Stimulated activated CD8-positive, alpha-beta memory T cell treated with anti-CD3 and anti-CD28 coated beads, Interleukin-4, amount 100 ng/mL, for 1 hour (primary cell): ENCODE measurements at places on chromosomes 7 and 10.

- no peak for DNase-seq
These were observed 2.5 kb downstream of the SLC25A13 start for GRCh38 chr7:96319439-96319838.

DNA sequence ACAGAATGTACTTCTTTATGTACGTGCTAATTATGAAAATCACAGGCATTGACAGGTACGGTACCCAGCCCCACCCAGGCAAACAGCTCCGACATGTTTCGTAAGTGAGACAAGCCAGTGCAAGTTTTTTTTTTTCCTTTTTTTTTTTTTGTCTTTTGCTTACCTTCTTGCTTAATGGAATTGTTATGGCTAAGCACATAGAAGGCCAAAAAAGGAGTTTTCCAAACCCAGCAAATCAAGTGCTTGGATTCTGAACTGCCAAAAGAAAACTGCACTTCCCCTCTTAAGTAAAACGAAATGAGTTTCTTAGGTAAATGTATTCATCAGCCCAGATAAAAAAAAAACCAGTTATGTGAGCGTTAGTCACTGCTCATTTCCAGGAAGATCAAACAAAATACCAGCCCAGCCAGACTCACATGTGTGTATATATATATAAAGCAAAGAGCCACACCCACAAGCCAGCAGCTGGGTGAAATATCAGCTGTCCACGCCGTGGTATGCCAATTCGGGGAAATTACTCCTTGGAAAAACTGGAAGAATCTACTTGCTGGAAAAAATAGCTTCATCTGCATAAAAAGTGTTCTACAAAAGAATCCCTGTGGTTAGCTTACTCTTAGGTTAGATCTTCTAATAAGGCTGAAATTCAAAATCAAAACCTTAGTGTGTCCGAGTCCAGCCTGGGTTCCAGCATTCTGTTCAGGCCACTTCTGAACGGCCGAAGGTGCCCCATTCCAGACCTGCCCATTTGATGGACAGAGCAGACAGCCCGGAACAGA, 8.0 kb downstream of the KLF6 start:
- DNase-seq: no peak

DNA sequence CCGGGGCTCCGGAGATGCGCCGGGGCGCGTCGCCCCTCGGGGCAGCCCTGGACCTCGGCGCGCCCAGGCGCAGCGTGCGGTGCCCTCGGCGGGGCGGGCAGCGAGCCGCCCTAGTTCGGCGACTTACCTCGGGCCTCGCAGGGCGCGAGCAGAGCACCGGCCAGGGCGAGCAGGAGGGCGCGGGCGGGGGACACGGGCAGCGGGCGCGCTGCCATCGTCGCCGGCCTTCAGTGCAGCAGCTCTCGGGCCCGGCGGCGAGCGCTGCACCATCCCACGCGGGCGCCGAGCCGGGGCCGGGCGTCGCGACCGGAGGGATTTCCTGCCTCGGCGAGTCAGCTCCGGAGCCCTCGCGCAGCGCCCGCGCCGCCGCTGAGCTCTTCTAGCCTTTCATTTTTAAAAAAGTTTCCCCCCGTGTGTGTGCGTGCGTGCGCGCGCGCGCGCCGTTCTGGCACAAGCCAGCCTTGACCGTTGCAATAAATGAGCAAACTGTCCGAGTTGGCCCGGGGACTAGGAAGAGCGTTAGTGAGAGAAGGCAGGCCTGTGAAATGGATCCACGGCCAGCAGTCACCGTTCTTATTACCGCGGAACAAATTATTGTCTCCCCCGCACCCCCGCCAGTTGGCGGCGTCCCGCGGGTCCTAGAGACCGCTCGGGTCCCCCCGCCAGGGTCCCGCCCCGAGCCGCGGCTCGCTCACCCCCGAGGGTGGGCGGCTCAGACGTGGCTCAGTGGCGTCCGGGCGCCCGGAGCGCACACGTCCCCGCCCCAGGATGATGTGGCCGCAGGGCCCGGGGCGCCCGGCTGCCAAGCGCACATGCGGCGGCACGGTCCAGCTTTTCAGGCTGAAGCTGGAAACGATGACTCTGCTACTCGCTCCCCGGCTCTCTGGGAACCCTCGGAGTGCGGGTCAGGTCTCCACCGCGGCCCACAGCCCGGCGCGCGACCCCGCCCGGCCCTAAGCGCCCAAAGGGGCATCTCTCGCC, at the start of gene ADAM12:
ADAM12 (minus strand) TSS at position 547 of the 981 bp plus-strand sequence; CDS start at position 215, 332 bp downstream.
- no peak for DNase-seq

GRCh38 chr10:64829888-64830412, 1308.7 kb downstream of the REEP3 start:
- DNase-seq: no peak

GRCh38 chr7:124100190-124100589, 67.3 kb upstream of the TMEM229A start:
- no peak for DNase-seq

DNA sequence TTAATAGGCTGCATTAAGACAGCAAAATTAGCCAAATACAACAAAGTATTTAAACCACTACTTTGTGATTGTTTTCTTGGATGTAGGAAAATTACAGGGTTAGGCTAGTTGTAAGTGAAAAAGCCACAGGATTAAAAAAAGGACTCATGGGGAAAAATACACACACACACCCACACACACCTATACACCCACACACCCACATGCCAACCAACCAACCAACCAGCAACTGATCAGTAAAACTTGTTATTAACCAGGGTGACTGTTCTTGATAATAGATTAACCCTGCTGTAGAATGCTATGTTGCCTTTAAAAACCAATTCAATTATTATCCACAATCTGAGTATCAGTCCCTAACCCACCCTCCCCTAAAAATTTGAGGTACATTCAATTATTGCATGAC, 49.0 kb downstream of the MTPN start:
- DNase-seq: no peak

DNA sequence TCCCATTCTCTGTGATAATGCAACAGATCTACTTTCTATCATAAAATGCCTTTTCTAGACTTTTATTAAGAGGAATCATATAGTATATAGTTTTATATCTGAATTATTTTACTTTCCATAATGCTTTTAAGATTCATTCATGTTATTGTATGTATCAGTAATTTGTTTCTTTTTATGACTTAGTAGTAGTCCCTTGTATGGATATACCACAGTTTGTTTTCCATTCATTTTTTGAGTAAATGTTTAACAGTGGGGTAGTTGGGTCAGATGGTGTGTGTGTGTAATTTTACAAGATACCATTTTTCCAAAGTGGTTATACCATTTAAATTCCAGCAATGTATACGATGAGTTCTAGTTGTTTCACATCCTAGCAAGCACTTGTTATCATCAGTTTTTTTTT, 10.4 kb downstream of the PIK3CG start:
- DNase-seq: no peak

DNA sequence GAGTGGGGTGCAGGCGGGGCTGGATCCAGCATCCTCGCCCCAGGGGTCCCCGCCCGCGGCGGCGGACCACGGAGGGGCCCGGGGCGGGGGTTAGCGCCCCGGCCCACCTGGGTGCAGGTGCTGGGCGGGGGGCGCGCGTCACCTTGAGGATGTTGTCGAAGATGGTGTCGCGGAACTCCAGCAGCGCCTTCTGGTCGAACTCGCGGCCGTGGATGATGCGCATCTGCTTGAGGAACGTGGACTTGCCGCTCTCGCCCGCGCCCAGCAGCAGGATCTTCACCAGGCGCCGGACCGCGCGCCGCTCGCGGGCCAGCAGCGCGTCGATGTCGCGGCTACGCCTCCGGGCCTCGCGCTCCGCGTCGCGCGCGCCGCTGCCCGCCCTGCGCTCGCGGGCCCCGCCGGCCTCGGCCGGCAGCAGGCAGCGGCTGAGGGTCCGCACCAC, 376 bp downstream of the GNA12 start:
- no peak for DNase-seq

DNA sequence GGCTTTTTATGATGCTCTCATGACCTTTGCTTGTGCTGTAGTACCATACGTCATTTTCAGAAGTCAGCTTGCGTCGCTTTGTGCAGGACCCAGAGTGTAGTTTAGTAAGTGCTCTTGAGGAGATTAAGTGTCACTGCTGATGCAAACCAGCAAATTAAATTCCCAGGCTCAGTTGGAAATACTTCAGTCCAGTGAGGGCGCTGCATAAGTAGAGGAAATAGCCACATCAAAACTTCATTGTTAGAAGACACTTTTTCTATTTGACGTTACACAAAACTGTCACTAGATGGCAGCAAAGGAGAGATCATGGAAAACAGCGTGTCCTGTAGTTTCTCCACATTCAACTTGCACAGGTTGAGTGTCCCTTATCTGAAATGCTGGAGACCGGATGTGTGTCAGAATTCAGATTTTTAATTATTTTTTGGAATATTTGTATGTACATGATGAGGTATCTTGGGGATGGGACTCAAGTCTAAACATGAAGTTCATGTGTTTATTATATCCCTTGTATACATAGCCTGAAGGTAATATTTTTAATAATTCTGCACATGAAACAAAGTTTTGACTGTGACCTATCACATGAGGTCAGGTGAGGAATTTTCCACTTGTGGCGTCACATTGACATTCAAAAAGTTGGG, 7.9 kb downstream of the ZNF22 start:
- DNase-seq: no peak

DNA sequence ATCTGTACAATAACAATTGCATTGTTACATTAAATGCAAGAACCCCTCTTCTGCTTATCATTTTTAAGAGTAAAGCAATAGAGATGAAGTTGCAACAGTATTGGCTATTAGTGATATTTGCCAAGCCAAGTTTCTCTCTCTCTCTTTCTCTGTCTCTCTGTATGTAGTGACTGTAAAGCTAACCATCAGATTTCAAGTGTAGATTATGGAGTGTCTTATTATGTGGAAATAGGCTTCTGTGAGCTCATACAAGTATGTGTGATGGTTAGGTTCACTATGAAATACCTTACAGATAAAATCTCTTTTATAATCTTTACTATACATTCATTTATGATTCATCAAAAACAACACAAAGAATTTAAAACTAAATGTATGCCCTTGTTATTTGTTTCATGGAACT, 28.6 kb upstream of the NRP1 start:
- DNase-seq: no peak

DNA sequence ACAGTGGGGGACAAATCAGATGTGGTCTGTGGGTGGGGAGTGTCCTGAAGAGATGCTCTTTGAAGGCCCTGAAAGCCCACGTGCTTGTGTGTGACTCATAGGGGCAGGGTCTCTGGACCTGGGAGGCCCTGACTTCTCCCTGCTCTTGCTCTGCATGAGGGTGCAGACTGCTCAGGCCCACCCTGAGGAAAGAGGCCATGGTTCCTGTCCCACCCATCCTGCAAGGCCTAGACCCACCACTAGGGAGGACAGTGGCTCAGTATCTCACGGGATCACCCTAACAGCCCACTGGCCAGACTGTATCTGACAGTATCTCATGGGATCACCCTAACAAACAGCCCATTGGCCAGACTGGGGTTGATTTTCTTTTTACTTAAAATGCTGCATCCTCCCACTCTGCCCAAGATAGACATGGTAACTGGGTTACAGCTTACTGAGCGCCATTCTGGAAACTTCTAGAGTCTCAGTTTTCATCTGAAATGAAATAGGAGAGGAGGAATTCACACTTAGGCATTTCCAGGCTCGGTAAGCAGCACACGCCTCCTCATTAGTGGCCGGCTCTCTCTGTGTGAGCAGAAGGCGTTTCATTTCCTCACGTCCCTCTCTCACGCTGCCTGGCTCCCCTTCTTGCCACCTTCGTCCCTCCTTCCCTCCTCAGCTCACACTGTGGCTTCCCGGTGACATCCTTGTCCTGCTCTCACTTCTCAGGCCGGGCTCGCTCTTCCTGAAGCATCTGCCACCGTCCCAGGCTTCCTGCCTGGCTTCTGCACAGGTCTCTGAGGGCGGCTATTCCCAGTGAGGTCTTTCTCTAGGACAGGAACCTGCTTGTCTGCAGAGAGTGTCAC, 242.6 kb downstream of the GLRX3 start:
- no peak for DNase-seq
